ENCODE measurements at places on chromosomes 12 and 14.

DNA sequence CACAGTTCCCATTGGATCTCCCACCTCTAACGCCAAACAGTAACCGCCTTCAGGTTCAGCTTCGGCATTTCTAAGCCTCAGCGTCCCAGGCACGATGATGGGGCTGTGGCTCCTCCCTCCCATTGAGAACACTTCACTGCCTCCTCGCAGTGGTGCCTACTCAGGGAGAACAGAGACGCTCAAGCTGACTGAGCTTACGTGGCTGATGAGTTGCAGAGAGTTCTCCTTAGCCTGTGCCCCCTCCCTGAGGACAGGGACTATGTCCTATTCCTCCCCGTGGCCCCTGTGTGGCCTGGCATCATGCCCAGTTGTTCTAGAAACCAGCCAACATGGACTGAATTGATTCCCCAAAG is 87.0 kb downstream of the ITPK1 start:
- DNase-seq: no peak

DNA sequence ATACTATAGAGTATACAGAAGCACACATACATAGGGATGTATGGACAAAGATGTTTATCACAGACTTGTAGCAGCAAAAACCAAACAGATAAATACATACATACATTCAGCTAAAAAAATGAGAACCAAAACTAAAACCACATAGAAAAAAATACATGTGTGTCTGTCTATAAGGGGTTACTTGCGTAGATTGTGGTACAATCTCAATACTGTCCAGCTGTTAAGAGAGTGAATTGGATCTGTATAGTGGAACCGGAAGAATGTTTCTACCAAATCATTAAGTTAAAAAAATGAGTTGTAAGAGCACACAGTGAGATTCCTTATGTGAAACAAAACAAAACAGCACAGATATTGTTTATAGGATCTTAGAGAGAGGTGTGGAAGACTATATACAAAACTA is 44.2 kb upstream of the DCD start:
- no peak for DNase-seq

- DNase-seq: no peak
Measured at GRCh38 chr14:34213332-34213731, 248.7 kb downstream of the SPTSSA start.

DNA sequence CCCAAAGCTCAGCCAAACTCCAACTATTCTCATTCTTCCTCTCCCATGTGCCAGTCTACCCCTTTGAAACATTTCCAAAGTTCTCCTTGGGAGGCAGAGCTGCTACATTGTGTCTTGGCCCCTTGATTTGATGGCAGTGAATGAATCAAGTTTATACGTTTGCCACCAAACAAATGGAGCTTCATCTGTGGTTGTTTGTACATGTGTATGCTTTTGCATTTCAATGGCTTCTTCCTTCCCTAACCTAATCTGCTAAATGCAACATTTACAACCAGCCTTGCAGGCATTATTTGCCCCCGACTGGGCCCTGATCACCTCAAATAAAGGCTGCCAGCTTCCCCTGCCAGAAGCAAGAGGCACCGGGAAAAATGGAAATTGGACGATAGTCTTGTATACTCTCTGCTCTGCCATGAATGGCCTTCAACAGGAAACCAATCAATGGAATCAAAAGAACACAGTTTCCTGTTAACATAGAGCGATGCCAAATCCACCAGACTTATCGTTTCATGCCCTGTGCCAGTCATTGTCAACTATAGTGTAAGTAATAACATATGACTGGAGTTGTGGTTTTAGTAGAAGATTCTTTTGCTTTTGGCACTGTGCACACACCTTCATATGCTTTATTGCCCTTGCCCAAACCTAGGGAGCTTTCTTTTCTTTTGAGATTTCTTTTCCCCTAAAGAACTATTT is 97.8 kb downstream of the TMEM30B start:
- DNase-seq: no peak

GRCh38 chr14:89455412-89455811 is 38.4 kb upstream of the FOXN3 start:
- no peak for DNase-seq

DNA sequence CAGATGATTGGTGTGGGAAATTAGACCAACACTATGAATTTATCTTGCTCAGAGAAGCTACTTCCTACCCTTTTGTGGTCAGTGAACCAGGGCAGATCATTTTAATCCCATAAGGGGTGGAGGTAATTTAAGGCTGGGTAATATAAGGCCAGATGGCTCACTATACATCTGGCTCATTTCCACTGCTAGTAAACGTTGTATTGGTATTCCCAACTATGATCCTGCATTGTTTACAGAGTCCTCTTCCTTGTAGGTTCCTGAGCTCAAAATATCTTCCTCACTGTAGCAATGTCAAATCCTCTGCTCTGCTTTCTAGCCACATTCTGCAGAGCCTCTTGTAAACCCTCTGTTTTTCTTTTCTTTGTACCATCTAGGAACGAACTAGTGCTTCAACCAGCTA is 93.0 kb upstream of the MGAT4C start:
- DNase-seq: no peak

GRCh38 chr12:6201213-6201608 is 1.0 kb downstream of the CD9 start:
- peak; percentile 61 for DNase-seq

DNA sequence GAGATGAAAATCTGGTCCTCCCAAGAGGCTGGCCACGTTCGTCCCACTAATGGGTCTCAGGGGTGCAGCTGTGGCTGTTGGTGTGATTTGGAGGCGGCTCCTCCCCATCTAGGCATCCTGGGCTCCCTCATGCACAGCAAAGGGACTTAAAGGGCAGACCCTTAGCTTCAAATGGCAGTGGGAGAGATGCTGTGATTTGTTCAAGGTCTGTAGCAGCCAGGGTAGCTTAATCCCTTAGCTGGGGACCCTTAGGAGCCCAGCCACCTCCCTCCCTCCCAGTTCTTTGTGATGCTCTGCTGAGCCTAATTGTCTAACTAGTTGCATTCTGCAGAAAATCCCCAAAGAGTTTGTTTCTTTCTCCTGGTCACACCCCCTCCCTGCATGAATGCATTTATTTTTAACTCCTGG is 18.3 kb downstream of the DYRK4 start:
- DNase-seq: no peak

GRCh38 chr12:20653871-20654270 is 41.3 kb upstream of the SLCO1C1 start:
- no peak for DNase-seq

GRCh38 chr14:54343272-54344121 is 53.3 kb upstream of the CDKN3 start:
- peak; percentile 51 for DNase-seq

DNA sequence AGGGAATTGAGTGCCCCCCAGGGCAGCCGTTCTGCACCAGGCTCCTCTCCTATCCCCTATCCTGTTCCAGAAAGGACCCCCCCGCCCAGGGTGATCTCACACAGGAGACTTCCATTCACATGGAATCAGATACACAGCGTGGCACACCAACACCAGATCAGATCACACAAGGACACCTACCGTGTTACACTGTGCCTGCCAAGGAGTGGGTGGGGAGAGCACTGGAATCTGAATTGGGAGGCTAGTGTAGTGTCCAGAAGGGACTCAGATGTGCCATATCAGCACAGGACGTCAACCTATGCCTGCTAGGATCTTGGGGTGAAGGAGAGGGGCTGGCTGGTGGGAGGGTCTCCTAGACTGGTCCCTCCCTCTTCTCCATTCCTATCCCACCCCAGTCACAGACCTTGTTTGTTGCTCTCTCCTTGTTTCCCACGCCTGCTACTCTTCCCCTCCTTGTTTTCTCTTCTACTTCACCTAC is 2.3 kb downstream of the PTMS start:
- DNase-seq: no peak

DNA sequence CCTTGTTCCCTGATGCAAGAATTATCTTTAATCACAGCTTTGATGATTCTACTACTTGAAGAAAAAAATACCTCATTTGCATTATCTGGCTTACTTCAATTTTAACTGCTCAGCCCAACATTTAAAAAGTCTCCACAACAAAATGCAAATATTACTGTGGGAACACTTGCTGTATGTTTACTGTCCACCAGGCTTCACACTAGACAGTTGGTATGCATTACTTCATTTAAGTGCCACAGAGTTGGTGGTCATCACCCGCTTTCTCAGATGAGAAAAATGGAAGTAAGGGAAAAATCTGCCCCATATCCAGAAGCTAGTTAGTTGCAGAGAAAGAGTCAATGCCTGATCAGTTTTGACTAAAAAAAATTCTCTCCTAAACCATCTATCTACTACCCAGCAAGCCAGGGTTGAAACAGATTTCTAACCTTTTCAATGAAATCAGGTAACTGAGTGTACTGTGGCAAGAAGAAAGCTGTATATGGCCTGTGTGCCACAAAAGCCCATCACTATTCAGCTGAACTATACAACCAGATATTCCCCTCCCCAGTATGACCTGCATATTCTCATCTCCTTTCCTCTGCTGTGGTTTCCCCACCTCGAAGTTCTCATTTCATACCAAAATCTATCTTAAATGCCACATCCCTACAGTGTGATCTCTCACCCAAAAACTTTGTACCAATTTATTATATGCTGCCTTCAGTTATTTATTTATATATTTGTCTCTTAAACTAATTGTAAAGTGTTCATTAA is 90.3 kb downstream of the ATP2B1 start:
- DNase-seq: no peak
